Putamen (tissue), 1 donor: ENCODE measurements at places on chromosomes 3 and 15.

DNA sequence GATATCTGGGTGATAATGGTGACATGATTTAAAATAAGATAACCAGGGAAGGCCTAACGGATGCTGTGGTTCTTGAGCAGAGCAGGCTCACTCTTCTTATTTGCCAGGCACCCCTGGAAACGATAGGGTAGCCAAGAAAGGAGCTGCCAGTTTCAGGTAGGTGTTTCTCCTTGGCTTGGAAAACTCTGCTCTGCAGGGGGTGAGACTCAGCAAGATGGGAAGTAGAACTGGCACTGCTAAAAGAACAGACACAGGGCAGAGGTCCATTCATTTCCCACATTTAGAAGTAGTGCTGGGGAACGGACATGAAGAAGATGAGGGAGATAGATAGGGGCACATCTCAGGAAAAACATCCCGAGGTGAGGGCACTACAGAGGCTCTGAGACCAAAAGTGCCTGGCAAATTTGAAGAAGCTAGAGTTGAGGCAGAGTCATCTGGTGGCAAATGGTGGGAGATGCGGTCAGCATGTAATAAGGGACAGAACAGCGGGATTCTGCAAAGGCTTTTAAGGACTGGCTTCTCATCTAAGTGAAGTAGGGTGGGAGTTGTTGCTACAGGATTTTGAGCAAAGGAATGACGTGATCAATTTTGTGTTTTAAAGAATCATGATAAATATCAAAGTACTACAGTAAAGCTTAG lies 323.4 kb upstream of the PLSCR5 start:
- no peak for DNase-seq

- DNase-seq: no peak
Observed at GRCh38 chr3:16349986-16350596, 85.1 kb downstream of the OXNAD1 start.

DNA sequence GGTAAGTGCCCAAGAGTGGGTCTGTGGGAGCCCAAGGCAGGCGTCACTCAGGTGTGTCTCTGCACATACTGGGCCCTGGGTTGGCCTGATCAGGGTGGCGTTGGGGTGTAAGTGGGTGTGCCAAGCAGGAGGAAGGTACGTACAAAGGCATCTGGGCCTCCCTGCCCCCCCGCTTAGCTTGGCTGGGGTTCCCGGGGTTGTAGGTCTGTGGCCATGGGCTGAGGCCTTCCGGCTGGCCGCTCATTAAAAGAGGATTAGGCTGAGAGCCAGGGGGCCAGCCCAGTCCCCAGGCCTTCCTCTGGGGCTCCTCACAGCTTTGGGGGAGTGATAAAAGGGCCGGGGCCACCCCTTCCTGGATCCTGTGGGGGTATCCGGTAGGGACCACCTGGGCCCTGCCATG lies 13.3 kb downstream of the SEMA3F start:
- DNase-seq: no peak

GRCh38 chr3:123258811-123259420 lies 57.2 kb downstream of the SEC22A start:
- DNase-seq: no peak

DNA sequence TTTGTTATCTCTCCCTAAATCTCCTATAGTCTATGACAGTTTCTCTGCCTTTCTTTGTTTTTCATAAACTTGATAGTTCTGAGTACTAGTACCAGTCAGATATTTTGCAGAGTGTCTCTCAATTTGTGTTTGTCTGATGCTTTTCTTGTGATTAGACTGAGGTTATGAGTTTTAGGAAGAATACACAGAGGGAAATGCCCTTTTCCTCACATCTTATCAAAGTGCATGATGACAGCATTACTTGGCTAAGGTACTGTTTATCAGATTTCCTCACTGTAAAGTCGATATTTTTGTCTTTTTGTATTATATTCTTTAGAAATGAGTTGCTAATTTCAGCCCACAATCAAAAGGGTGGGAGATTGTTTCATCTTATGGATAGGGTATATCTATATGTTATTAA lies 45.6 kb downstream of the GLCE start:
- no peak for DNase-seq

DNA sequence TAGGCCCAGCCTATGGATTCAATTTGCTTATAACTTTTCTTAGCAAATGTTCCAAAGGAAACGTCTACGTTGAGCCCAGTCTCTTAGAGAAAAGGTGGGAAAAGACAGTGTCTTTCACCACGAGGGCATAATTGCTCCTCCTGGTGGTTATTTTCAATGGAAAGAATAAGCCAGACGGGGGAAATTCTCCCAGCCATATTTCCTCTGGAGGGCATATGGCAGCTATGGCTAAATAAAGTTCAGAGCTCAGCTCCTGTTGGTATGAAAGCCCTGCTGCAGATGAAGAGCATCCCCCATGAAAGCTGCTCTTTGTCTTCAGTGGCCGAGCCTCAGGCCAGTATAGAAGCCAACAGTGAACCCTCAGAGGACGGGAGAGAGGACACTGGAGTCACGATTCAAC lies 297.9 kb downstream of the RYR3 start:
- DNase-seq: no peak

GRCh38 chr3:181292984-181293383 lies 303.4 kb upstream of the DNAJC19 start:
- no peak for DNase-seq

DNA sequence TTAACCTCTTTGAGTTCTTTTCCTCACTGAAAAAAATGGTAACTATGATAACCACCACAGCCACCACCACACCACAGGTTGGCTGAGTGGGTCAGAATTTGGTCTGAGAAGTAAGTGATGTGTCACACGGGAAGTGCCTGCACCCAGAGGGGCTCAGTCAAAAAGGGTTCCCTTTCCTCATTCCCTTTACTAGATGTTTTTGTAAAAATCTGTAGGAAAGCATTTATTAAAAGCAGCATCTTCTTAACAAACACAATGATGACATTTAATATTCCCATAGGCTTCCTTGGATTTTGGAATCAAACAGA lies 23.2 kb downstream of the CFAP92 start:
- no peak for DNase-seq

DNA sequence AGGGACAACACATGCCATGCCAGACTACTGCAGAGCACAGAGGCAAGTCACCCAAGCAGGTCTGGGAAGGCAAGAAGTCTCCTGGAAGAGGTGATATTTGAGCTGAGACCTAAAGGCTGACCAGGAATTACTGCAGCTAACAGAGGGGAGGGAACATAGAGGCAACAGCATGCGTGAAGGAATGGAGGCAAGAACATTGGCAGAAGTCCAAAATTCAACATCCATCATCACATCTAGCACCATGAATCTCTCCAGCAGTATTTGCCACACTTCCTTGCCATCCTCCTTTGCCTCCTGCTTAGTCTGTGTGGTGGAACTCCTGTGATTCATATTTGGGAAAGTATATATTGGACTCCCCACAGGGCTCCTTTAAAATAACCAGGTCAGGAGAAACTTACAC lies 870 bp upstream of the TSEN2 start:
- no peak for DNase-seq

DNA sequence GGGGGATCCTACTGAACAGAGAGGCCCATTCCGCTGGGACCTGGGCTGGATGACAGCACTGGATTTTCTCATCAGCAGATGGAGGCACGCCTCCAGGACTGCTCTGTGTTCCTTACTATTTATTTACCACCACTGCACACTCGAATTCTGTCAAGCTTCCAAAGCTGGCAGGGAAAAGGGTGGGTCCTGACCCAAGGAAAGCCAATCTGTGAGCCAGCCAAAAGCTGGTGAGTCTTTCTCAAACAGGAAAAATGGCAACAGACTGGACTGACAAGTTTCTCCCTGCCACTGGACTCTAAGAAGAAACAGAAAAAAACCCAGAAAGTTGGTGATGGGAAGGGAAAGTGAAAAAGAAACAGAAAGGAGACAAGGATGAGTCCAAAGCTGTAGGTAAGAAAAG lies 37.8 kb downstream of the CD47 start:
- no peak for DNase-seq

DNA sequence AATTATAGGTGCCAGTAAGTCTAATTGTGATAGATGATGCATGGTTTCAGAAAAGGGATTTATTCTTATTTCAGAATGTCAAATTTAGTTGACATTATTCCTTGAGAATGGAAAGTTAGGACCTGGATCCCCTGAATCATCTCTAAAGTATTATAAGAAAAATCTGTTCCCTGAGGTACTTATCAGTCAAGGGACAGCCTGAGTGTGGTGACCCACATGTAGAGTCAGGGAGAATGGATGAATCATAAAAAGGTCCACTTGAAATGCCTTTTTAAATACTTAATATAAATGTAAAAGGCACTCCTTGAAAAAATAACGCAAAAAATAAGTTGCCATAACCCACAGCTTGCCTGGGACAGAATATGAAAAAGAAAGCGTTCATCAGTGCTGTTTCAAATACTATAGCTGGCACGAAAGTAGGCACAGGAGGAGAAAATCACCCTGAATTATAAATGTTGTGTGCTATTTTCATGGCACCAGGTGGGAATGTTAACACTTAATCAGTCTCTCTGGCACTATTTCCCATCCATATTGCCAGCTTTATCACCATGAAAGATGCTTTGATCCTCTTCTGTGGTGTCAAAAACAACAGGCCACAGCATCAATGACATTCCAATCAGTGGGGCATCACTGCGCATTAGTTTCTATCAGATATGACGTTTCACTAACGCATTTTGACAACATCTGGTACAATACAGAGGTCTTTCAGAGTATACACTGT lies 208.5 kb downstream of the EPHA3 start:
- DNase-seq: no peak

DNA sequence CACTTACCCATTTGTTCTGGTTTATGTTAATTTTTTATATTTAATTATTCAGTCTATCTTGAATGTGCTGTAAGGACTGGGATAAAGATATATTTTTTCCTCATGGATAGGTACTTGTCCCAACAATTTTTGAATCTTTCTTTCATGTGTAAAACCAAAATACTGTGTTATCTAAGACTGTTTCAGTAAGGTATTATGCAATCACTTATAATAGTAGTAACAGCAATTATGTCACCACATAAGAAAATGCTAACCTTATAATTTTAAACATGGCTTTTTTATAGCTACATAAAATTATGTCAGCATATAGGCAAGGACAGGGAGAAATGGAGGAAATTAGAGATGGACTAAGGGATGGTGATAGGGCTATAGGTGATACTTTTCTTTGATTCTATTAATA lies 2.9 kb upstream of the CTDSPL start:
- DNase-seq: no peak

- no peak for DNase-seq
Observed at GRCh38 chr15:79967298-79968182, 3.5 kb downstream of the BCL2A1 start.

DNA sequence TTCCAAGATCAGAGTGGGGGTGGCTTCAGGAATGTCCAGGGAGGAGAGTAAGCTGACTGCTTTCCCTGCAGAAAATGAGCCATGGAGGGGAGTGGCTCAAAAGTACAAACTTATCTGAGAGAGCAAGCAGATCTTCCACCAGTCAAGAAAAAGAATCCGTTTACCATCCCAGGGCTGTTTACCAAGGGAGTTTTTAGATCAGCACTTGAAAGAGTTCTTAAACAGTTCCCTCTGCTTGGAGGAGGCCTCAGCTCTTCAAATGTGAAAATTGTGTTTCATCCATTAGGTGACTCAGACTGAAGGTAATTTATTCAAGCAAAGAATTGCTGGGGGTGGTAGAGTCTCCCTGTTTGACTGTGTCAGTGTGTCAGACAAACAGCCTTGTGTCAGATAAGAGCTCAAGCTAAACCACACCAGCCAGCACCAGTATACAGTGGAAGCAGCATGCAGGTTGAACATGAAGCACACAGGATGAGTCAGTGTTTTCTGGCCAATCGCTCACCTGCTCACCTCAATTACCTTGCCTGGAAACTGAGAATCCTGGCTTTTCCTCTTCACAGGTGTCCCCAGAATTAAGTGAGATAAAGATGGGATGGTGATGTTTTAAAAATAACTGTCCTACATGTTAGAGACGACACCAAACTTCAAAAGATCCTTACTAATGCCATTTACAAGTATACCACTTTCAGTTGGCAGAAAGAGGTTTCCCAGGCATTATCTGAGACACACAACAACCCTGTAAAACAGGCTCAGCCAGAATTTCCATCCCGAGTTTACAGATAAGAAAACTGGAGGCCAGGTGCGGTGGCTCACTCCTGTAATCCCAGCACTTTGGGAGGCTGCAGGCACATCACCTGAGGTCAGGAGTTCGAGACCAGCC lies 21.7 kb downstream of the SH3BP5 start:
- DNase-seq: peak; percentile 56

- no peak for DNase-seq
Observed at GRCh38 chr15:99702895-99703602, 30.2 kb downstream of the LYSMD4 start.
